Tibial nerve (tissue), 4 donors: ENCODE measurements at places on chromosomes 7 and 10. TPM values are rescaled to one million over a fixed set of nuclear protein-coding genes. Genes with fewer than 3 reads are reported as not detected.

DNA sequence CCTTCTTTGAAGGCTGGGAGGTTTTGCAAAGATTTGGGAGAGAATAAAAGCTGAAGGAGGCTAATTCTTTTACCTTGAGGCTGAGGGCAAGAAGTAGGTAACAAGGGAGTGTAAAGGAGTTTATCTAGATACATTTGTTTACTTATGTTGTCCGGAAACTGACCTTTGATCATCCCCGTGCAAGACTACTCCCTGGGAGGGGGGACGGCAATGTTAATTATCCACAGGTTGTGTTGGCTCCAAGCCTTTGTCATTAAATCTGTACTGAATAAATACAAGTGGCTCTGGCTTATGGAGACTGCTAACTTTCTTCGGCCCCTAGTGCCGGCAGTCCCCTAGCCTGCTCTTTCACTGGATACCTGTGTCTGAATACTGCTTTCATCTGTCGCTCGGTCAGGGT lies 1250.6 kb upstream of the LRRTM3 start:
- H3K27me3 ChIP-seq: no peaks in the 10 kb centered on the region
- H3K27ac ChIP-seq: no peak overlapping the region
- no peaks in the 10 kb centered on the region for H3K4me1 ChIP-seq
- no peaks in the 10 kb centered on the region for H3K36me3 ChIP-seq

DNA sequence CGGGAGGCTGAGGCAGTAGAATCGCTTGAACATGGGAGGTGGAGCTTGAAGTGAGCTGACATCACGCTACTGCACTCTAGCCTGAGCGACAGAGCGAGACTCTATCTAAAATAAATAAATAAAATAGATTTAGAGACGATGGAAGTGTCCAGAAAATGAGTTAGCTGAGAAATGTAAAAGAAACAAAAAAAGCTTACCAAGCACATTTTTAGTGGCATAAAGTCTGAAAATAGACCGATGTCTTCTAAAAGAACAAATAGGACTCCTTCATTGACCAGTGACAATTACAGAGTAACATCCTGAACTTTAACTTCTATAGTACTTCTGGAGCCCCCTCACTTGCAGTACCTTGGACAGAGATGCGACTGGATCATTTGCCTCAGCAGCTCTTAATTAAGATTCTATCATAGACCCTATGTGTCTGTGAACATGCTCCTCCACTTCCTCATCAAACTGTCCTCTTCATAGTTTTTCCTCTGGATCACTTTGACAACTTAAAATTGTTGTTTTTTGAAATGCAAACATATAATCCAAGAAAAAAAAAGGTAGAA lies 25.2 kb upstream of the SRPK2 start:
- DNase-seq: no peak
- H3K27ac ChIP-seq: no peak overlapping the region
- H3K4me3 ChIP-seq: no peak overlapping the region
- H3K36me3 ChIP-seq: no peaks in the 10 kb centered on the region
- H3K27me3 ChIP-seq: no peaks in the 10 kb centered on the region

The CUBN gene
- 38.9 TPM for total RNA-seq

DNA sequence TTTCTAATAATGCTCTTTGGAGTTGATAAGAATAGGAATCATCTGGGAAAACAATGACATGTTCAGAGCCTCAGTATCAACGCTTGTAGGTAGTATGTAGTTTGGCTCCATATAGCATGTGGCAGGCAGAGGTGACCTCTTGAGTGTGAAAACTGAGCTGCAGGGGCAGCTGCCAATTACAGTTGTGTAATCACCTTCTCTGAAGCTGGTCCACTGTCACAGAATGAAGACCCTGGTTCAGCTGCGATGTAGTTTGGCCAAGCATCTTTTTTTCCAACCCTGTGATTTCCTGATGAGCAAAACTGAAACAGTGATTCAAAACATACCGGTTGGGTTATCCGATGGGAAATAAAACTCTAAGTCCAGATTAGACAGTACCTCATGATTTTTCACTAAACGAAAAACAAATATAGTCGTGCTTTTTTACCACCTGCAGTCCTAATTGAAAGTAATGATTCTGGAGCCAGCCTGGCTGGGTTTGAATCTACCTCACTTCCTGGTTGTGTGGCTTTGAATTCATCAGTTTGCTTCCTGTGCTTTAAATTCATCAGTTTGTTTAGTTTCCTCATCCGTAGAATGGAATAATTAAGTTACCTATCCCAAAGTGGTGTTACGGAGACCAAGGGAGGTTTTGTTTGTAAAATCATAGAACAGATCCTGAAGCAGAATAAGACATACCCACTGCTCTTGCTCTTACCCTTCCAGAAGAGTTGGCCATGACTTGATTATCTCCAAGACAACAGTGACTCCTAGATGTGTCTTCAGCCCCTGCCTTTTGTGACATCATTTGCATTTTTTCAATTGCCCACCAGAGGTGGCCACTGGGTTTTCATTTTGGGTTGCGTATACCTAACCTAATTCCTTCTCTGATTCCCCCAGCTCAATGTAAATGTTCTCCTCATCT lies 87.4 kb downstream of the CELF2 start:
- H3K27ac ChIP-seq: no peak overlapping the region
- peaks cover 60% of the 10 kb centered on the region for H3K4me1 ChIP-seq
- H3K36me3 ChIP-seq: no peaks in the 10 kb centered on the region
- H3K27me3 ChIP-seq: no peaks in the 10 kb centered on the region
- no peak for DNase-seq

The SLC16A9 gene
- total RNA-seq: 0.44 TPM
